ENCODE measurements at places on chromosomes 2 and 18. TPM values are rescaled to one million over a fixed set of nuclear protein-coding genes. Genes with fewer than 3 reads are reported as not detected.

Gene CXCR2
- total RNA-seq = 0.48 TPM

Gene DUSP2
- total RNA-seq = 11.1 TPM

Gene LRRTM1
- not detected for total RNA-seq

Gene PID1
- total RNA-seq = 4.3 TPM

Gene C2orf78
- total RNA-seq = not detected

Gene ANKRD29
- 14.1 TPM for total RNA-seq

Gene ARHGAP28
- 0.21 TPM for total RNA-seq

Gene GALNT14
- 12.8 TPM for total RNA-seq

Gene IL37
- total RNA-seq = not detected

Gene LYPD6B
- total RNA-seq = 4.6 TPM

Gene INSIG2
- total RNA-seq = 21.7 TPM

Gene GREB1
- total RNA-seq = 0.21 TPM

Gene MAP4K3
- 28.7 TPM for total RNA-seq

Gene ZEB2
- not detected for total RNA-seq

Gene GPC1
- 130 TPM for total RNA-seq

Gene ING5
- total RNA-seq = 16.4 TPM
